ENCODE measurements at places on chromosomes 7 and 10.

DNA sequence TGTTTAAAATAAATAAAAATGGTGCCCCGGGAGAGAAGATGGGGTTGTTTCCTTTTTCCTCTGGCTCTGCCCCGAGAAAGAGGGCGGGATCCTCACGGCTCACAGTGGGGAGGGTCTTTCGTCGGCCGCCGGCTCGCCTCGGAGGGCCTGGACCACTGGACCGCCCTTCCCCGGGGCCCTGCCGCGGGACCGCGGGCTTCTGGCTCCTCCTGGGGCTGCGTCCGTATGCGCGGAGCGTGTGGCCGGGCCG is 3.5 kb upstream of the IGF2BP3 start:
- DNase-seq = no peak

- no peak for DNase-seq
Measured at GRCh38 chr10:132374176-132374575, 22.8 kb upstream of the PWWP2B start.

- no peak for DNase-seq
Measured at GRCh38 chr10:7411671-7412128, 866 bp upstream of the SFMBT2 start.

GRCh38 chr7:318476-318875 is 28.5 kb downstream of the FOXL3 start:
- no peak for DNase-seq

DNA sequence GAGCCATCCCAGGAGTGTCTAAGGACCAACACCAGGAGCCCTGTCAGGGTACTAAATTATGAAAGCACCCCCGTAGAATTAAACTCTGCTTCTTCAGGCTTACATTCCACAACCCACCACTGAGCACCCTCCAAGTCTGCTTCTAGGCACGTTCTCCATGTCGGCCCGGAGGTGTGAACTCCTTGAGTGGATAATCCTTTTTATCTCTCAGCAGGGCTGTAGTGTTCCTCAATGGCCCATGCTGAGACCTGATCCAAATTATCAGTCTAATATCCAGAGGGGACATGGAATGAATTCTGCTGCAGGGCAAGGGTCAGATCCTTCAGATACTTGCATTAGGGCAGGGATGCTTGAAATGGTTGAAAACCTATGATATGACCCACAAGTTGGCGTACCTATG is 55.9 kb upstream of the TARP start:
- no peak for DNase-seq

DNA sequence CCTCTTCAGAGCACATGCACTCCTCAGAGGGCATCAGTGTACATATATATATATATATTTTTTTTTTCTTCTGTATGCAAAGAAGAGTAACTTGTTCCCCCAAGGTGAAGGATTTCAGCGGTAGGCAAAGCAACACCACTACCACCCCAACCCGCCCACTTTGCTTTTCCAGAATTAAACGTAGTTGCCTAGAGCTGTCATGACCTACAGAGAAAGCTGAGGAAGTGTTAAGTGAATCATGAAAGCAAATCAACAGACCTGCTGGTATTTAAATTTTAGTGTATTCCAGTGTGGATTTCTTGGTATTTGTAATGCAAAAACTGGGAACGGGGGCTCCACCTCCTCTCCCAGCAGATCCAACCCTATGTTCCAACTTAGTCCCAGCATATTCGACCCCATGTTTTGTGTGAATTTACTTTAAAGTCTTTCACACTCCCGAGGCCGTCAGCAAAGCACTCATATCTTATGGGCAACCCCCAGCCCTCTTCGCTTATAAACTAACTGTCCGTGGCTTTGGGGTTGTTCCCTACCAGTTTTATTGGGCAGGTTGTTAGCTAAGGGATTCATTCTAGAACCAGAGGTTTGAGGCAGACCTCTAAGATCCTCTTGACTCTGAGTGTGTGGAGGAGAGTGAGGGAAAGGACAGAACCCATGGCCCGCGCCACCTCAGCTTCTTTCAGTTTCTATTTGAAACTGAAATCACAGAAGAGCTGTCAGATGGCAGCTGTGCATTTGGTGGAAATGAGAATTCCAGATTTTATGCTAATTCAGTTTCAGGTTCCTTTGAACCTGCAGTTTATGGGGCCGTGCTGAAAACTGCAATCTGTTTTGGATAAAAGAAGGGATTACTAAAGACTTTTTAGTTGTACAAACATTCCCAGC is 450.2 kb upstream of the GALNT17 start:
- DNase-seq = no peak

DNA sequence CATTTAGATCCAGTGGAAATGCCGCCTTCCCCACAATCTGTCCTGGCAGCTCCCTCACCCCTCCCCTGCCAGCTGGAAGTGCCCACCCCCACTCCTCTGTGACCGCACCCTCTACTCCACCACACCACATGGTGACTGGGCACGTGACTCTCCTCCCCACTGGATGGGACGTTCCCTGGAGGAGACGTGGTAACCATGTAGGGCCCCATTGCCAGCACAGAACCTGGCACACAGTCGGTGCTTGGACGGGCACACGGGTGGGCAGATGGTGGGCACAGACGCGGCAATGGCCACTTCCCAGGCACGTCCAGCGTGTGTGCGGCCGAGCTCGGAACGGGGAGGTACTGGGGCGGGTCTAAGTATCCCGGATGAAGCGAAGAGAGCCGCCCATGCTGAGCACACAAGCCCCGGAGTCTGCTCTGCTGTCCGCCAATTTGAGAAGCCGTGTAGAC is 245.6 kb downstream of the MAD1L1 start:
- no peak for DNase-seq

GRCh38 chr10:123643315-123643714 is 22.8 kb upstream of the GPR26 start:
- no peak for DNase-seq

DNA sequence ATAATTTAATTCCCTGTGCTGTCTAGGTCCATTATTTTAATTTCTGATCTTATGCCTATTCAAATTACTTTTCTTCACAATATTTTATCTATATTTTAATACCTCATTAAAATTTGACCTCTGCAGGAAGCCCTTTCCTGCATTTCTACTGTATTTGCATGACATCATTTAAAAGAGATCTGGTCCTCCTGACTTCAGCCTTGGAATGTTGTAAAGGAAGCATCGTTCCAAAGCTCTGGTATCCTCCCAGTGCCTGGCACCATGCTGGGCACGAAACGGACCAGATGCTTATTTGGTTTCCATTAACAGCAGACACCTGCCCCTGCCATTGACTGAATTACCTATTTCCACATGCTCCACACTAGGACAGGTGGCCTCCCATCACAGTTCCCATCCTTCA is 247.5 kb downstream of the KLF6 start:
- DNase-seq = peak; percentile 23

All from dermis blood vessel endothelial cell (primary cell).